Upper lobe of right lung (tissue), 1 donor: ENCODE measurements at places on chromosomes 16 and 17. TPM values are rescaled to one million over a fixed set of nuclear protein-coding genes. Genes with fewer than 3 reads are reported as not detected.

CACNG5 gene
- total RNA-seq: not detected

- DNase-seq: peak; percentile 10
Measured at GRCh38 chr17:77872199-77872598, 86.3 kb upstream of the TNRC6C start.

DNA sequence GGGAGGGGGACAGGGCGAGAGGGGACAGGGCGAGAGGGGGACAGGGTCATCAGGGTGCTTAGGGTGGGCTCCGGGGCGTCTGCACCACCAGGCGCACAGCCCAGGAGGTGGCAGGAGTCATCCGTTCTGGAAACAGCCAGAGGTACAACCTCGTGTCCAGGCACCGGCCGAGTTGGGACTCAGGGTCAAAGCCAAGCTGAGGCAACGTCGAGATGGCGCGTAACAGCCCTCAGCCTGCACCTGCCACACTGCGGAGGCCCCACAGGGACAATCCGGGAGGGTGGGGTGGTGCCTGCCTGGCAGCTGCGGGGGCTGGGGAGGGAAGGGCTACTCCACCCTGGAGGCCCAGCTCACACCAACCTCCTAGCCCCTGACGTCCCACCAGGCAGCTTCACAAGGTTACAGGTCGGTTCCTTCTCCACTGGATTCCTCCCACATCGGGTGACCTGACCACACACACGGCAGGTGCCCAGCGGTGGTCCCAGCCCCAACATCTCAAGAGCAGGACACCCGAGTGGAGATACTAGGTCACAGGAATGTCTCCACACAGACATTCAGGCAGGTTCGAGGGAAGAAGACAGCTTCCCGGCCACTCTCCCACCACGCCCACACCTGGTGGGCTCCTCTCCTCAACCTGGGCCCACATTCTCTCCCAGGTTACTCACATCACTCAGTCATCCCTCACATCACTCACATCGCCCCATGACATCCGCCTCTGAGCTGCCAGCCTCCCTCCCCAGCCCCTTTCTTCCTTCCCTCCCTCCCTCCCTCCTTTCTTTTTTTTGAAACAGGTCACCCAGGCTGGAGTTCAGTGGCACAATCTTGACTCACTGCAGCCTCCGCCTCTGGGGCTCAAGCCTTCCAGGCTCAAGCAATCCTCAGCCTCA lies 47.3 kb downstream of the RPH3AL start:
- no peak for DNase-seq

DNA sequence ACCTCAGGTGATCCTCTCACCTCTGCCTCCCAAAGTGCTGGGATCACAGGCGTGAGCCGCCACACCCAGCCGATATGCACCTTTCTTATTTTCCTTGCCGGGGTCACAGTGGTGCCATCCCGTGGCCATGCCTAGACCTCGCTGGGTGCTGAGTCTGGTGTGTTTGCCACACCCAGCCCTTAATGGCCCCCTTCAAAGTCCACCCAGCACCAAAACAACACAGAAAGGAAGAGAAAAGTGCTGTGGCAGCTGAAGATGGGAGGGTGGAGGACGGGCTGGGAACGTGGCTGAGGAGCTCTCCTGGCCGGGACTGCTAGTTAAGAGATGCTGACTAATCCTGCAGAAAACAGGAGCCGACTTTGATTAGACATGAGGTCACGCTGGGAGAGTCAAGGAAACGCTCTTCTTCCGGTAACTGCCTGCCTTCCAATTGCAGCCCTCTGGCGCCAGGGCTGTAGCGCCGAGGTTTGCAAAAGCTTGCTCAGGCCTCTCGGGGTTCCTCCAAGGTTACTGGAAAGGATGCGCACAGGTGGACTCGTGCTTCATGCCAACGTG lies 10.9 kb downstream of the SLC43A2 start:
- DNase-seq: no peak

GRCh38 chr17:77802811-77803220 lies 155.7 kb upstream of the TNRC6C start:
- no peak for DNase-seq
